ENCODE measurements at places on chromosomes 6 and 20.

- DNase-seq = no peak
Observed at GRCh38 chr20:62171245-62171644, 11.6 kb upstream of the MTG2 start.

GRCh38 chr6:133227344-133227743, 13.8 kb upstream of the EYA4 start:
- no peak for DNase-seq

- no peak for DNase-seq
Observed at GRCh38 chr6:169132352-169132940, 121.2 kb downstream of the THBS2 start.

- DNase-seq = no peak
Observed at GRCh38 chr6:17454316-17455005, 61.1 kb downstream of the CAP2 start.

GRCh38 chr6:90078513-90079289, 184.4 kb downstream of the GJA10 start:
- no peak for DNase-seq

DNA sequence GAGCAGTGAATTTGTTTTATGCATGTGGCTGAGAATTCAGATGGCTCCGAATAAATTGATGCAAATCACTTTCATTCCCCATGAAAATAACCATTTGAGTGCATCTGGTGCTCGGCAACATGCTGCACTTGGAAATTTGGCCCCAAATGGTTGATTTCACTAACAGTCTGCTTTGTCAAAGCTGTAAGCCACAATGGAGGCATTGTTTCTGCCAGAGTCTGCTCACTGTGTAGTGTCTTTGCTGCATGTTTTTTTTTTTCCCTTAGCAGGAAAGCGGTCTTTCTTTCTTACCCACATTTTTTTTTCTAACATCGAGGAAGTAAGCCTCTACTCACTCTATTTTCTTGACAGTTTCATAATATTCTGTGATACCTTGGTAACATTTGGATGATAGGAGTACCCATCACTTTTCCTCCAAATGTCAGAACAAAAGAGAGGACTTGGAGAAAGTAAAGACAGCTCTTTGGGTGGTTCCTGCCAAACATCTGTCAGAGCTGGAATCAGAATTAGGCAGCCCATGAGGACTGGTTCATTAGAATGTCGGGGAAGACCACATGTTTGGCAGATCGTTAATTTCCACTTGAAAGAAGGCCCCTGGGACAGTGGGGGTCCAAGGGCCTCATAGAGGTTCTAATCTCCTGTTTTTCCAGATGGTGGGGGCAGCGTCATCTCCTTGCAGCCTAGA, 149.5 kb downstream of the DOK5 start:
- DNase-seq = peak; percentile 88

DNA sequence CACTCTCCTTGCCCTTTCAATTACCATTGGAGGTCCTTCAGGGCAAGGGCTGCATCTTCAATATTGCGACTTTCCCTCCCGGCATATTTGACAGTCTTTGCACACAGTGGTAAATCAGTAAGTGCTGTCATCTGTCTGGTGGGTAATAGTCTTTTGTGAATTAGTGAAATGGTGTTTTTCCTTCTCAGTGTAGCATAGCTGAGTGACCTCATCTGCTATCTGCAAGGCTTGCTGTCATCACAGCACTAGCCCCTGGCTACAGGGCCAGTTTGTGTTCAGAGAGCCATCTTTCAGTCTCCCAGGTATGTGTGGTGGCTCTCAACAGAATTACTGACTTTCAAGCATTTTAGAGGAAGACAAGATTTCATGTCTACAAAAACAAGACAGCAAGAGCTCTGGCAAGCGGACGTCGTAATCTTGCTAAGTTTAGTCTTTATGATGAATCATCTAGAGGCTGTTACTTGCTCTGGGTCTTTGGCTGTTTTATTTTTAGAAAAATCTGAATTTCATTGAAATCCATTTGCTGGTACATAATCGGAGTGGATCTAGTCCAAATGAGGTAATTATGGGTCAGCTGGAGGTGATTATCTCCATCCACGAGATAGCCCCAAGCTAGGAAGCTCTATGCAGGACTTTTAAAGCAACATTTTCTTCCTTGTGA, 528.9 kb downstream of the EPM2A start:
- peak; percentile 3 for DNase-seq

GRCh38 chr20:19823971-19824370, 65.9 kb downstream of the RIN2 start:
- no peak for DNase-seq

- DNase-seq = no peak
Observed at GRCh38 chr20:52372169-52372568, 180.6 kb upstream of the ZFP64 start.

DNA sequence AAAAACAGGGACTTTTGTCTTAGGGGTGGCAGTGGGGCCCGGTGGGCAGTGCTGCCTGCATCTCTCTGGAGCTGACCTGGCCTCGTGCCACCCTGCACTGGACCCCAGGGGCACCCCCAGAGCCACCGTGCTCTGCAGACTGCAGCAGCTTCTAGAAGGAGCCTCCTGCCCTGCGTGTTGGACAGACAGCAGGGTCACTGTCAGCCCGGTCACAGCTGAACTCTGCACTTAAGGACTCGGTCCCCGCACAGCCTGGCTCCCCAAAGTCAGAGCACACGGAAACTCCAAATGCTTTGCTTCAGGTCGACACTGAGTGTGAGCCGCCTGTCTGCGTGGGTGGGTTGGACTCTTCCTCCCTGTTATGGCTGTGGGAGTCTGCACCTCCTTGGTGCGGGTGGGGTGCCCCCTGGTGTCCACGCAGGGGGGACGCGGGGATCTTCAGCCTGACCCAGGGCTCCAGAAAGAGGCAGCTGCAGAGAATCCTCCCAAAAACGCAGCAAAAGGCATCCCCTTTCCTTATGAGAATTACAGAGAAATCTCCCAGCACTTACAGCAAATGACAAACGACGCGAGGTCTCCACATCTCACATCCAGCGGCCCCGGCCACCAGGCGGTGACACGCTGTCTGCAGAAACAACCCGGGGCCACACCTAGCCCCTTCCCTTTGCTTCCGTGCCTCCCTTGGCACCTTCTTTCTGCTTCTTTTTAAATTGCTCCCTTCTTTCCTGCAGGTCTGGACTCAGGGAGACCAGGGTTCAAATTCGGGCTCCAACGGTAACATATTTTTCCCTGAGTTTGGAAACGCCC, 36.3 kb upstream of the DACT2 start:
- DNase-seq = peak; percentile 37

GRCh38 chr6:3364391-3364790, 92.5 kb downstream of the SLC22A23 start:
- no peak for DNase-seq

DNA sequence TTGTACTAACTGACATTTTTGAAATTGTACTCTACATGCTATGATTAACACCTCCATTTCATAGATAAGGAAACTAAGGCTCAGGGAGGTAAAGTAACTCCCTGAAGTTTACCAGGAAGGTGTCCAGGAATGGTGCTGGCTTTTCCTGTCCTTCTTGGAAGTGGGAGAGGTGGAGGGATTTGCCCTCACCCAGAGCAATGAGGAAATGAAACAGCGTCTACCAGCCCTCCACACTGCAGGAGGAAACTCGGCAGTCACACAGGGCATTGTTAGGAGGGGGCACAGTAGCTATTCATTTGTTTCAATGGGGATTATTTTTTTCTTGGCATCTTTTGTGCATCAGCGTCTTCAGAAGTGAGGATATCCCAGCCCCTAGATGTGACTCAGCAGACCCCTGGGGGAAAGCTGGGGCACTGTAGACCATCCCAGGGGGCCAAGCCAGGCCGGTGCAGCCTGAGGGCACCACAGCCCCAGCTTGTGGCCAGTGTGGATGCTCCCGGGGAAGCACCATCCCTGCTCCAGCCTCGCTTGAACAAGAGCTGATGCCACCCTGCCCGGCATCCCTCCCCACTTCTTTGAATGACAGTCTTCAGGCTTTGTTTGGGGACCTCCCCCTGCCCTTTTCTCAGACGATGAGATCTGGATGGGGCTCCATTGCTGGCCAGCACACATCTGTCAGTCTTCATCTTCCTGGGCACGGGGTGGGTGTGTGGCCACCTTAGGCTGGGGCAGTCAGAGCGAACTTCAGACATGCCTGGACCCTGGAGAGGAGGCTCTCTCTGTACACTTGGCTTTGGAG, 224.4 kb upstream of the PMEPA1 start:
- no peak for DNase-seq

- DNase-seq = no peak
Observed at GRCh38 chr20:19816386-19816785, 58.3 kb downstream of the RIN2 start.

- DNase-seq = no peak
Observed at GRCh38 chr6:75267461-75267860, 17.1 kb downstream of the TMEM30A start.

GRCh38 chr6:109308018-109308492, 74.2 kb downstream of the CD164 start:
- DNase-seq = no peak

GRCh38 chr20:19996917-19997316, 20.2 kb upstream of the NAA20 start:
- DNase-seq = peak; percentile 51

- DNase-seq = no peak
Observed at GRCh38 chr6:37971266-37971665, 151.7 kb downstream of the ZFAND3 start.

GRCh38 chr6:35681298-35681697, 7.4 kb downstream of the FKBP5 start:
- DNase-seq = no peak

DNA sequence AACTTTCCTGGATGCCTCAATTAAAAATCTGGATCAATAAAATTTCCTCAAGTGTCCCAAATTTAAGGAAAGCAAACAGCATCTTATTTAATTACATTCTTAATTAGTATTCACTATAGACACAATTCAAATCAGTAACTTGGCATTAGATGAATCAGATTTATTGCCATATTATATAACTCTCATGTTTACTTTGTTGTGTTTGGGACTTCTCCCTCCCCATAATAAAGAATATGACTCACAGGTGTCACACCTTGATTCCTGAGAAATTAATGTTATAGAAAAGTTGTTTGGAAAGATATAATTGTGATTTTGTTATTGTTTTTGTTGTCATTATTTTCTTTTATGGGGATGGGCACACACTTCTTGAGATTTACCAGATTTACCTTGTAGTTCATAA, 18.4 kb downstream of the EYA4 start:
- DNase-seq = no peak

DNA sequence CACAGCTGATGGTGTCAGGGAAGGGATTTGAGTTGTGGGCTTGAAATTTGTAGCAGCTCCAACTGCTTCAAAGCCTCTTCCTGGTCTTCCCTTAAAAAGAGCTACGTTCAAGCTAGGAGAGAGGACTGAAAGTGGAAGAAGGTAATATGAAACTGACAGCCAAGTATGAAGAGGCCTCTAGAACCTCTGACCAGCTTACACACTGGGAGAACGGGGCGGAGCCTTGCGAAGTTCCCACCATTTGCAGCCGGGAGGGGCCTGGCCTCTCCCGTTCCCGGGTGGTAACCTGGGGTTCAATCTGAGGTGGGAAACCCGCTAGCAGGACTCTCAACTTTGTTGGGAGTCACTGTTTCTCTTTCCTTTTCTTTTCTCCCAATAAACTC, 97.8 kb upstream of the PDE10A start:
- no peak for DNase-seq

GRCh38 chr6:71367756-71368155, 79.1 kb downstream of the OGFRL1 start:
- DNase-seq = no peak

DNA sequence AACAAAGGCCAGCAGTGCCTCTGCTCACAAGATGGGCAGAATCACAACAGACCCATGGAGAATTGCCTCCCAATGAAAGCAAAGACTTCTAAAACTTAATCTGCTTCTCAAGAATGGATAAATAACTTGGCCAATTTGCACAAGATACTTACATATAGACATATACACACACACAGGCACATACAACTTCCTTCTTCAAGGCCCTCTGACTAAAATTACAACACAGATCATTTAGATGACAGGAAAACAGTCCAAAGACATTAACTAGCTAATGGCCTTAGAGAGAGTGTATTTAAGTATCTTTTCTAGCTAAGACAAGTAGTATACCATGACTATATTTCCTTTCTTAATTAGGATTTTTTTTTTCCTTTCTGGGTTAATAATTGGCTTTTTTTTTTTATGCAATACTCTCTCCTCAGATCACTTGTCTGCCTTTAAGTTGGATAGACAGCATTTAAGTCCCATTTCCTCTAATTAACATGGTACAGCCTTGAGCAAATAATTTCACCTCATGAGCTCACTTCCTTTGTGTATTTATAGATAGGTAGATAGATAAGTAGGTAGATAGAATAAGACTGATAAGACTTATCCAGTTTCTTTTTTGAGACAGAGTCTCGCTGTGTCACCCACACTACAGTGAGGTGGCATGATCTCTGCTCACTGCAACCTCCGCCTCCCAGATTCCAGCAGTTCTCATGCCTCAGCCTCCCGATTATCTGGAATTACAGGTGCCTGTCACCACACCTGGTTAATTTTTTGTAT, 70.0 kb downstream of the NRSN1 start:
- no peak for DNase-seq

GRCh38 chr6:165605901-165606739, 56.9 kb downstream of the PDE10A start:
- DNase-seq = no peak

DNA sequence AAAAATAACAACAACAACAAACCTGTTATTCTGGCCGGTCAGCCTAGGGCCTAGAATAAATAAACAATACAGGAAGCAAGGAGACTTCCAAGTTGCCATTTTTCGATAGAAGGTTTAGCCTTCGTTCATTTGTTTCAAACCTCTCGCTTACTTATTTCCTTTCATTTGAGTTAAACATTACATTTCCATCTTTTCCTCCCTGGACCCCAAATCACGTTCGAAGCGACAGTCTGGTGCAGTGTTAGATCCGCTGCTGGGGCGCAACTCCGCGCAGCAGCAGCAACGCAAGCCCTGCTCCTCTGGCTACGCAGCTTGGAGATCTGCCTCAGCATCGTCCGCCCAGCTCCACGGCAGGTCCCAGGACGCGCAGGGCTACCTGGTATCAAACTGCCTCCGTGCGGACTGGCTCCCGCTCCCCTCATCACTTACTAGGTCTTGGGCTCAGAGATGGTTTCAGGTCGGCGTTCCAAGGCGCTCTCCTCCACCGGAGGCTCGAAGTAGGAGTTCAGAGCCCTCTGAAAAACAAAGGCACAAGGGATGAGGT, 530 bp downstream of the TDP2 start:
- peak; percentile 76 for DNase-seq

GRCh38 chr6:33848484-33848883, 44.7 kb upstream of the MLN start:
- DNase-seq = peak; percentile 58

DNA sequence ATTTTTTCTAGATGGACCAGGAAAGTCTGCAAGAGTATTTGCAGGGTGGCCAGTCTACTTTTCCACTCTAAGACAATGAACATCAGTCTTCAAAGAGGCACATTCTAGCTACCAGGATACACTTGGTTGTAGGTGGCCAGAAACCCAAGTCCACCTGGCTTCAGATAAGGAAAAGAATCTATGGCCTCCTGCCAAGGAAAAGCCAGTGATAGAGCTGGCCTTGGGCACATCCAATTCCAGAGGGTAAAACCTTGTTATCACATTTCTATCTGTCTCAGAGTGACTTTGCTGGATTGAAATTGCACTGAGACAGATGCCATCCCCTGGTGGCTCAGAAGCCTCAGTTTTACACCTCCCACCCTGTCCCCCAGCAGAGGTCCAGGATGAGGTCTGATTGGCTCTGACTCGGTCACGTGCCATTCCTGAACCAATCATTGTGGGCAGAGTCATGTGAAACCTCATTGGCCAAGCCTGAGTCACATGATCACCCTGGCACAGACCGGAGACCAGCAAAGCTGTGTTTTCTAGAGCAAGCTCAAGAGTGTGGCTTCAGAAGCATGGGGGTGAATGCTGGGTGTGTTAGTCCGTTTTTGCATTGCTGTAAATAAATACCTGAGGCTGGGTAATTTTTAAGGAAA, 497.4 kb upstream of the SULF2 start:
- DNase-seq = no peak
